ENCODE measurements at places on chromosomes 7 and 10.

DNA sequence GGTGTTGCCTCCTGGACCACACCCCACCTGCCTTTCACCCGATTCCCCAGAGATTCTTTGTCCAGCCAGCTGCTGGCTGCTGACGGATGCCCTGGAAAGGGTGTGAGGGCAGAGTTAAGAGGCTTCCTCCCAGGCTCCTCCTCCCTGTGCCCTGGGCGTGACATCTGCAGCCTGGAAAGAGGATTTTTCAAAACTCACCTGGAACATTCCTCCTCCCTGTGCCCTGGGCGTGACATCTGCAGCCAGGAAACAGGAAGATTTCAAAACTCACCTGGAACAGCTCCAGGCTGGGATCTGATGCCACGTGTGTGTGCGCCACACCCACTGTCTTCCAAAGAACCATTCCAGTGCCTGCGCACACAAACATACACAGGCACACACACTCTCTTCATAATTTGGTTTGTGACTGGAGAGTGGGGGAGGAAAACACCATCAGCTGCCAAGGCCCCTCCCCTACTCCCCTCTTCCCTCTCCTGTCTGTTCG, 5.2 kb downstream of the MARVELD1 start:
- DNase-seq = peak; percentile 50

DNA sequence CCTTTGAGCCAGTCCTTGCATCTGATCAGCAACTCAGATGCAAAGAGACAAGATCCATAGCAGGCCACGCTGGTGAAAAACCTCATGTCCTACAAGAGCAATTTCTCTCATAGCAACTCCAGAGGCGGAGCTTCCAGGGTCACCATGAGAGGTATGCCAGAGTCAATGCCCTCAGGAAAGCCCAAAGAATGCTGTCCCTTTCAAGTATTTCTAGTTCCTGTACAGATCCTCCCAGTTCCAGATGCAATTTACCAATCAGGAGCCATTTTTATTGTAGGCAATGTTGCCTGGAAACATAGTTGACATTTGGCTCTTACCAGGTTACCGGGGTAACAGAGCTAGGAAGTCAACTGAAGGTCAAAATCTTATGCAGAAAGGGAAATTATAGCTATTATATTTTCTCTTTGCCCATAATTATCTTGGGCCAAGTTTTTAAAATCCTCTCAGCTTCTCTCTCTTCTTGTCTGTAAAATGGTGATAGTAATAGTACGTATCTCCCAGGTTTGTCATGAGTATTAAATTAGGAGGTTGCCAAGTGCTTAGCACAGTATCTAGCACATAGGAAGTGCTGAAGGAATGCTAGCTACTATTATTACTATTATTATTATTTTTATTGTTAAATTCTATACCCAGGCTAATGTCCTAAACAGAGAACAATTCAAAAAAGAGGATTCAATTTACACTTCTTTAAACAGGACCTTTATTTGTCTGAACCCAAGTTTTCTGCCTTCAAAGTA, 46.3 kb upstream of the TM9SF3 start:
- peak; percentile 37 for DNase-seq

- DNase-seq = peak; percentile 13
Measured at GRCh38 chr7:80721883-80722615, 83.6 kb downstream of the CD36 start.

GRCh38 chr7:37311355-37311754, 137.3 kb downstream of the ELMO1 start:
- no peak for DNase-seq

Measured in GM23338 (cell line).